ENCODE measurements at places on chromosomes 12 and 14.
A peak's percentile ranks its signal among the peaks of the same experiment; 100 is the strongest.

DNA sequence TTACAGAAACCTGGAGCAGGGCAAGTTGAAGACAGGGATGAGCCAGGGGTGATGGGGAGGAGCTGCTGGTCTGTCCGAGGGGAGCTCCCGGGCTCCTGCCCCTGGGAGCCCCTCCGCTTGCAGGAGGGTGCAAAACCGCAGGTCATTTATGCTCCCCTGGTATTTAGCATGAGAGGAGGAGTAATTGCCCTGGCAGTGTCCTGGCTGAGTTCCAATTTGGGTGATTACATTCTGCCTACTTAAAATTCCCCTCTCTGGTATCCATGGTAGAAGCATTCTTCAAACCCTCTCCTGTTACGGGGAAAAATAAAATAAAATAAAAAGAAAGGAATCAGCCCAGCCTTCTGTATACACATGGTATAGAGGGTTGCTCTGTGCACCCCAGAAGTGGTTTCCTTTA lies 61.7 kb upstream of the VRK1 start:
- DNase-seq: no peak

DNA sequence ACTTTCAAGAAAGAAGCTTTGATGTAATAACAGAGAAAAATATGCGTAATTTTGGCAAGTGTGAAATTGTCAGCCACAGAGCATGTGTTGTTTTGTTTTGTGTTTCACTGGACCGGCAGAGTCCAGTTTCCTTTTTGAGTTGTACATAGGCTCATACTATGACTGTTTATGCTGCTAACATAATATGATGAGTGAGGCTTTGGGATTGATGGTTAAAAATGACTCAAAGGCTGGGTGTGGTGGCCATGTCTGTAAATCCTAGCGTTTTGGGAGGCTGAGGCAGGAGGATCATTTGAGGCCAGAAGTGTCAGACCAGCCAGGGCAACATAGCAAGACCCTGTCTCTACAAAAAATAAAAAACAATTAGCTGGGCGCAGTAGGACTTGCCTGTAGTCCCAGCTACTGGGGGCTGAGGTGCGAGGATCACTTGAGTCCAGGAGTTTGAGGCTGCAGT lies 487.9 kb downstream of the PCNX1 start:
- no peak for DNase-seq

DNA sequence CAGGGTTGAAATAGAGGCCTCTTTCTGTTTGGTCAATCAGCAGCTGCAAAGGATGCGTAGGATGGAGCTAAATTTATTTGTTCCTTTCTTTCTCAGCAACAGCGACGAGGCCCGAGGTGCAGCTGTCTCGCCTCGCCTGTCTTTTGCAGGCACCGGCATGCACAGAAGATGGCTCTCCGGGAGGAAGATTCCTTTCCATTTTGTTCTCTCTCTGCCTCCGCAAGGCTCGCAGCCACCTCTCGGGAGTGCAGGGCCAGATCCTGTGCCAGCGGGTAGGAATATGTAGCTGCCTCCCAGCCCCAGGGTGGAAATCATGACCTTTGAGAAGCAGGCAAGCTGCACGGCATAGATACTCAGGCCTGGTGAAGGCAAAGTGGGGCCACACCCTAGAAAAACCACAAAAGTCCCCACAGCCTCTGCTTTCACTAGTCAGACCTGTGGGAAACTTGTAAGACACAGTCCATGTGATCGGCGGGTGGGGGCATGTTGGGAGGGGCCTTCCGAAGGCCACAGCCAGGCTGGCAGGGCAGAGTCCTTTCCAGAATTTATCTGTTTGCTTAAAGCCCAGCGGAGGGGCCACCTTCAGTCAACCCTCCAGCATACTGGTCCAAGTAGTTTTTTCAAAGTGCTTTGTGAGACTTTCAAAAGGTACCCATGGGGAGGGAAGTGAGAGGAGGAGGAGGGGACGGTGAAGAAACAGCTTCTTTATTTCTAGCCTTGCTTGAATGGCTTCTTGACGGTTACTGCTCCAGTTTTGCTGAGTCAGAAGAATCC lies at the start of gene MAP1LC3B2:
Gene MAP1LC3B2 (plus strand): TSS at position 220 of the 774 bp plus-strand sequence. CDS start 16,562 bp downstream, outside the sequence.
- no peak for DNase-seq

DNA sequence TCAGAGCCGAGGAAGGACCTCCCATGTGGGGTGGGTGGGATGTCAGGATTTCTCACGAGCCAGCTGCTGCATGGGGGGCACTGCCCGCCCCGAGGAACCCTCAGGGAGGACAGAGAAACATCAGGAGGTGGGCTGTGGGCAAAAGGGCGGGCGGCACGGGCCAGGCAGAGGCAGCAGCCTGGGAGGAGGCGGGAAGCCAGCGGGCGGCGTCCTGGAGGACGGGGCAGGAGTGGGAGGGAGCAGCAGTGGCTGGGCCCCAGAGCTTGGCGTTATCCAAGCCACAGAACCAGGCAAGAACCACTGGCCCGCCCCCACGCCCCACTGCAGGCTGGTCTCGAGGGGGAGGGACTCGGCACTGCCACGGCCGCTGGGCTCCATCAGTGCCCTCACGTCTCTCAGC lies 2.4 kb downstream of the C14orf180 start:
- no peak for DNase-seq

GRCh38 chr14:68548194-68549076 lies 244.4 kb downstream of the ZFP36L1 start:
- DNase-seq: peak; percentile 67

- DNase-seq: no peak
These were observed 2.1 kb downstream of the TESC start for GRCh38 chr12:117097159-117097558.

GRCh38 chr14:92613008-92613658 lies 99.6 kb downstream of the RIN3 start:
- DNase-seq: no peak
